ENCODE measurements at places on chromosomes 5 and 9. TPM values are rescaled to one million over a fixed set of nuclear protein-coding genes. Genes with fewer than 3 reads are reported as not detected.

SPATA31D4 gene
- not detected for total RNA-seq

C9 gene
- not detected for total RNA-seq

KIF4B gene
- 0.02 TPM for total RNA-seq

RAB24 gene
- 28.1 TPM for total RNA-seq

OR1J2 gene
- not detected for total RNA-seq

PDZD2 gene
- total RNA-seq = 1.2 TPM

CBY3 gene
- total RNA-seq = not detected

GPRIN1 gene
- 14.0 TPM for total RNA-seq

TMEM8B gene
- 2.1 TPM for total RNA-seq

GMCL2 gene
- total RNA-seq = not detected

PCDHA13 gene
- 0.50 TPM for total RNA-seq

MAMDC4 gene
- 0.12 TPM for total RNA-seq

PCDHB16 gene
- total RNA-seq = 3.7 TPM

NTNG2 gene
- 0.95 TPM for total RNA-seq

HAPLN1 gene
- total RNA-seq = 4.5 TPM

PCDHGB6 gene
- total RNA-seq = 0.02 TPM

LOX gene
- total RNA-seq = 19.2 TPM

CCDC112 gene
- 2.2 TPM for total RNA-seq

TNIP1 gene
- 41.9 TPM for total RNA-seq

MAMDC2 gene
- not detected for total RNA-seq

TUSC1 gene
- 10.2 TPM for total RNA-seq

MYOT gene
- total RNA-seq = not detected

LCN12 gene
- total RNA-seq = not detected

ALDOB gene
- total RNA-seq = not detected

GLDC gene
- not detected for total RNA-seq

PCDHGC4 gene
- 0.10 TPM for total RNA-seq

ECM2 gene
- total RNA-seq = 2.0 TPM

SETD9 gene
- 24.5 TPM for total RNA-seq

FOXD4L3 gene
- not detected for total RNA-seq

PTGDS gene
- not detected for total RNA-seq

INSL6 gene
- total RNA-seq = not detected

F2R gene
- 44.8 TPM for total RNA-seq

RHOBTB3 gene
- 134 TPM for total RNA-seq
